ENCODE measurements at places on chromosomes 11 and 22. TPM values are rescaled to one million over a fixed set of nuclear protein-coding genes. Genes with fewer than 3 reads are reported as not detected.

Gene NCR3LG1
- 13.4 TPM for total RNA-seq

Gene ARHGAP8
- 4.0 TPM for total RNA-seq

Gene KRTAP5-11
- total RNA-seq, result 1.3 TPM

Gene PHOX2A
- total RNA-seq, result not detected

Gene MS4A1
- total RNA-seq, result not detected

Gene ALDH3B1
- 2.0 TPM for total RNA-seq

Gene TECTA
- 4.6 TPM for total RNA-seq

Gene NELL1
- 48.2 TPM for total RNA-seq

Gene TEX12
- total RNA-seq, result not detected

Gene OR10G6
- total RNA-seq, result not detected

Gene BIRC2
- 40.1 TPM for total RNA-seq

Gene MALAT1
- total RNA-seq, result 14,782 TPM

Gene HEPHL1
- total RNA-seq, result not detected

Gene BATF2
- 1.4 TPM for total RNA-seq

Gene TMEM25
- 55.6 TPM for total RNA-seq

Gene DTX4
- total RNA-seq, result 25.6 TPM

Gene WT1
- not detected for total RNA-seq

Gene PHLDA2
- 2.2 TPM for total RNA-seq

Gene KCNJ1
- 0.38 TPM for total RNA-seq

Gene MUC5AC
- total RNA-seq, result not detected

Gene DDX10
- total RNA-seq, result 31.3 TPM

Gene POU2AF2
- total RNA-seq, result not detected

Gene LRRC10B
- total RNA-seq, result 7.7 TPM

Gene APOBEC3C
- total RNA-seq, result 1.0 TPM

Gene PIK3IP1
- total RNA-seq, result 52.7 TPM

Gene LMNTD2
- total RNA-seq, result 0.56 TPM

Gene PTDSS2
- 61.0 TPM for total RNA-seq

Gene TMEM132A
- 180 TPM for total RNA-seq

Gene AGBL2
- total RNA-seq, result 2.9 TPM

Gene NAP1L4
- total RNA-seq, result 159 TPM

Gene XKR3
- not detected for total RNA-seq

Gene CLMP
- total RNA-seq, result 3.8 TPM

Gene OR4C11
- not detected for total RNA-seq

Gene SLC17A6
- 1.9 TPM for total RNA-seq

Gene SESN3
- 114 TPM for total RNA-seq

Gene NOX4
- total RNA-seq, result 2.8 TPM

Gene CD3E
- total RNA-seq, result not detected

Gene MS4A15
- total RNA-seq, result not detected
